ENCODE measurements at places on chromosomes 6 and 20. TPM values are rescaled to one million over a fixed set of nuclear protein-coding genes. Genes with fewer than 3 reads are reported as not detected.

Gene TREML4
- total RNA-seq: not detected

Gene BPI
- total RNA-seq: not detected

- no peak for DNase-seq
Measured at GRCh38 chr6:112522587-112522986, 175.5 kb downstream of the RFPL4B start.

- DNase-seq: no peak
Measured at GRCh38 chr6:37027811-37028469, 22.5 kb downstream of the FGD2 start.

Gene LRFN2
- not detected for total RNA-seq

- no peak for DNase-seq
Measured at GRCh38 chr6:25297039-25297441, 17.9 kb downstream of the CARMIL1 start.

DNA sequence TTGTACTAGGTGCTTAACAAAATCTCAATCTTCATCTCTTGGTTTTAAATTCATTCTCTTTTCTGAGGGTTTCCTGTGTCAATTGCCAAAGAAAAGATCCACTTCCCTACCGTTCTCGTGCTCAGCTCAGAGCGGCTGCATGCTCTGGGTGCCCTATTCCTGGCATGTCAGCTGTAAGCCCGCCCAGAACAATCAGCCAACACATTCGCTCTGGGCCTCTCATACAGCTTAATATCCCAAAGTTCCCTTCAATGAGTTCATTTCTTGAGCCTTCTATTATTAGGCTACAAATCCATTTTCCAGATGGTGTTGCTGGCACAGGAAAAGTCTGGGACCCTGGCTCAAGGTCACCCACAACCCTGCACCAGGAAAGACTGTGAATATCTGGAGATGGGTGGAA lies 24.3 kb upstream of the LRFN2 start:
- no peak for DNase-seq

DNA sequence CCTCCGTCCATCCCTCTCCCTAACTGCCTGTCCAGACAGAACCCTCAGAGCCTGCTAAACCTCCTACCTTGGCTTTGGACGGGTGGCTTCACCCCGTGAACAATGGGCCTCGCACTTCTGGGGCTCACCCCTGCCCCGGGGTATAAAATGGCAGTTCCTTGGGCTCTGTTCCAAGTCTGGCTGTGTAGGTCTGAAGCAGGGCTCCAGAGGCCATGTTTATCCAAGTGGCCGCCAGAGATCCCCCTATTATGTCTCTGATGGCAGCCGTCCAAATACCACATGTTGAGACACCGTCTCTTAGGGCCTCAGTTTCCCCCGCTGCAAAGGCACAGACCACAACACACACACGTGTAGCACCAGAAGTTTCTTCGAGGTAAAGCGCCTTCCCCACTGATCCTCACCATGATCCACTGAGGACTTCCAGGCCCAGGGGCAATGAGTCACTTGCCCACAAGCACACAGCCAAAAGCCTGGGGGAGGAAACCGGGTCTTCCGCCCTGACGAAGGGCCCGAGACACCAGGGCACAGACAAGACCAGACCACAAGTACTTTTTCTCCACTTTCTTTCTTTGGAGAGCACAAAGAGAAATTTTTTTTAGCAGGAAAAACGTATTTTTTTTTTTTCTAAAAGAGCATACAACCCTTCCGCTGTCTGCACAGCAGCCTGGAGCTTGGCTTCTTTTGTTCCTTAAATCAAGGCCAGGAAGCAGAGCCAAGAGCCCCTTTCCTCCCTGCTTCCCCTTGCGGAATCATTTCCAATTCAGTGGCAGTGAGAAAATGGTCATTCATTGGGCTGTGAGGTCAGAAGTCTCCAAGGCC lies 11.8 kb downstream of the CPNE5 start:
- DNase-seq: peak; percentile 47

- no peak for DNase-seq
Measured at GRCh38 chr20:46055269-46055668, 26.3 kb downstream of the SLC12A5 start.

GRCh38 chr20:3146732-3147341 lies 12.8 kb downstream of the FASTKD5 start:
- DNase-seq: no peak

DNA sequence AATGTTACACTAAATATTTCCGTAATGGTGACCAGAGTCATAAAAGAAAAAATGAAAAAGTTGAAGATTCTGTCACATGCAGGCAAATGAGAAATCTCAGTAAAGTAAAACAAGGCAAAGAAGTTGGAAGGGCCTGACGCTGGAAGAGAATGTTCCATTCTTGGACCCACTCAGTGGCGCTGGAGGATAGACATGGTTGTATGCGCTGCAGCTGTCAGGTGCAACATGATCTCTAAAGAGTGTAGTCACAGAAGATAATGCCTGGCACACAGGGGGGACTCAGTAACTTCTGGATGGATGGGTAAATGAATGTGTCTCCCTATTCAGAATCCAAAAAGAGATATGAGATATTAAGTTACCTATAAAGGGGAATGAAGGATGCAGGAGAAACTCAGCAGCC lies 116.3 kb downstream of the FAXC start:
- DNase-seq: no peak

GRCh38 chr6:30810813-30811339 lies 66.5 kb upstream of the IER3 start:
- peak; percentile 93 for DNase-seq

Gene TMEM242
- 4.7 TPM for total RNA-seq

DNA sequence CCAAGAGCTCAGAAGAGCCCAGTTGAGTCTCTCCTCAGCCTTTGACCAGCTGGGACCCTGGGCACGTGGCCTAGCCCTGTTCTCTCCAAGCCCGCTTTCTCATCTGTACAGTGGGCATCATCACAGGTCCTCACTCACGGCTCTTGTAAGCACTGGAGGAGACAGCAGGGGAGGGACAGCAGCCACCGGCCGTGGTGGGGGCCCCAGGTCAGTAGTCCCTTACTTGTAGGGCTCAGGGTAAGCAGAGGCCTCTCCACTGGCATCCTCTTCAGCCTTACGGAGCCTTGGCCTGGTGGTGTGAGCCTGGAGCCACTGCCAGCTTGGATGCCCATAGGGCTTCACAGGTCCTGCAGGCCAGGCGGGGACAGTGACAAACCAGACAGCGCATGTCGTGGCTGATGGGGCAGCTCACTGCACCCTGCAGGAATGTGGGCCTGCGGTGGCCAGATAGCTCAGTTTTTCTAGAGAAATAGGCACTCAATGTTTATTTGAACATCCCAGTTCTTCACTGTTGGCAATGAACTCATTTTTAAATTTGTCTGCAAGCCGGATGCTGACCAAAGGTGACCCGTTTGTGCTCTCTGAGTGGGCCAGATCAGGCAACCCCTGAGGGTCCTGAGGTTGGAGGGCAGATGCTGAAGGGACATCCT lies 65.1 kb downstream of the ADNP start:
- no peak for DNase-seq

Gene HLA-DQB1
- total RNA-seq: 3.1 TPM

- DNase-seq: no peak
Measured at GRCh38 chr6:39496915-39497314, 174.4 kb upstream of the KCNK16 start.

DNA sequence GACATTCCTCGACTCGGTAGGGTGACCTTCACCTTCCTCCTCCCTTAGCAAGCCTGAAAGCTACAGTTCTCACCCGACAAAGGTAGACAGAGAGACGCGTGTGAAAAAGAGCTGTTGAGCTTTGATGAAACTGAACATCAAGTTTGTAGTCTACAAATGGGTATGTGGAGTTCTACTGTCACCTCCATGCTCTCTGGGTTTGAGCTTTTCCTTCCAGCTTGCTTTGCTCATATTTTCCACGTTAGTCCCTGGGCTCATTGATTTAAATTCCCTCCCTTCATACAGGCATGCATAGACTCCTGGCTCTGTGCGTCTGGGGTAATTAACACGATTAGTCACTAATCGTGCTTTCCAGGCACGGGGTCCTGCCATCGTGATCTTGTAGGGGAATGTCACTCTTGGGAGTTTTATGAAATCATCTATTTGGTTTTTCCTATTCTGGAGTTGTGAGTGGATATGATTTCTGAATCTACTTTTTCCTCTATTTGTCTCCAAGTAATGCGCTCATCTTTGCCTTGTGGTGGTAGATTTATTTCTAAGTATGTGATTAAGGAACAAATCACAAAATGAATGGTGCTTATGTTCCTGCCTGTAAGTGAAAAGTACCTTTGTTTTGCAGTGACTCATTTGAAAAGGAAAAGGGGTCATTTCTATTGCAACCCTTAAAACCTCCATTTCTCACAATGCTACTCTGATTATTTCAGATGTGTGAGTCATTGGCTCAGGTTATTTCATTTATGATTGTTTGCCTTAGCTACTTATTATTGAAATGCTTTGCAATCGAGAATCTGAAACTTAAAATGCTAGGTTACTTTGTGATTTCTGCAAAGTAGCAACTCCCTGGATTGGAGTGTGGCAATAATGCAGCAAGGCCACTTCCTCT lies 154.6 kb downstream of the ZDHHC14 start:
- DNase-seq: peak; percentile 49

- DNase-seq: no peak
Measured at GRCh38 chr20:35551503-35551902, 9.6 kb downstream of the ERGIC3 start.

DNA sequence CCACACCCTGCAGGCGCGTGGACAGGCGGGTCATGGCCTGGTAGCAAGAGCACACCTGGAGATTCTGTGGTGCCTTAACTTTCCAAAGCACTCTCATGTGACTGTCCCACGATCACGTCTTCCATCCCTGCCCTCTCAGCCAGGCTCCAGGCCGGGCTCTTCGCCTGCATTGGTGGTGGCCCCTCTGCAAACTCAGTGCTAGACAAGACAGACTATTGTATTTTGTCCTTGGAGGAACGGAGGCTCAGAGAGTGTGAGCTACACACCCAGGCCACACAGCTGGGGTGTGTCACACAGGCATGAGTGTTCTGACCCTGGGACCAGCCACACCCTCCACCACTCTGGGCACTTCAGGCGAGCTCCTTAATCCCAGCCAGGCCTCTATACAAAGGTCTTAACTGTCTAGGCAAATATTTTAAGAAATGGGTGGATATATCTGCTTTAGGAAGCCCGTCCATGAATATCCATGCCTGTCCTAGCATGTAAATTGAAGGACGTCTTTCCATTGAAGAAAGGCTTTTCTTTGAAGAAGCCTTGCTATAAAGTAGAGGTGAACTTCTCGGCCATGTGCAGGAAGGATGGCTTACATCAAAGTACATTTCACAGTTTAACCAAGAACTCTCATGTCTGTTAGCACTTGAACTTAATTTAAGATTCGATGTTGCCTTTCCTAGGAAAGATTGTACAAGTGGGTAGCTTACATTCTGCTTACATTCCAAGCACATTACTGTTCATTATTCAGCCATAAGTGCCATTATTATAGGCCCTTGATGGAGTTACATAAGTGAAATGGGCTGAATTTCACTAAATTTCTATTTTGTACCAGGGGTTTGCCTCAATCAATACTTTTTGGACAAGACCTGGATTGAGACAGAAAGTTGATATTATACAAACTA lies 263.9 kb downstream of the DLL1 start:
- DNase-seq: no peak

DNA sequence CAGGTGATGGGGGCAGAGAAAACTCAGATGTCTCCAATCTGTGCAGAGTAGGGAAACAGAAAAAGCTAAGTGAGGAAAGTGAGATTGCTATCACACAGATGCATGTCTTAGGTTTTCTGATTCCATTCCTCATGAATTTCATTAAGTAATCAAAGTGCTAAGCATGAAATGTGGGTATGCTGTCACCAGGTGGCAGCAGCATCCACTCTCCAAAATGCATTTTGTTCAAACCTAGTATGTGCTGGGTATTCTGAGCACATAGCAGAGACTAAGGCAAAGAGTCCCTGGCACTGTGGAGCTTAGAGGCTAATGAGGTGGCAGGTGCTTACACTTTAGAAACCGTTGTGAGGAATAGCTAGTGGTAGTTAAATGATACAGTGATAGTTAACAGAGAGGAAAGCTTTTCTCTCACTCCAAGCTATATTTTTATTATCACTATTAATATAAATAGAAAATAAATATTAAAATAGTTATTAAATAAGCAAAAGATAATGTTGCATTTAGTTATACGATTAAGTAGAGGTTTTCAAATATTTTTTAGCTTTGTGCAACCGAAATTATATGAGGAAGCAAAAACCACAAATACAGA lies 179.5 kb downstream of the CDH26 start:
- DNase-seq: peak; percentile 63

DNA sequence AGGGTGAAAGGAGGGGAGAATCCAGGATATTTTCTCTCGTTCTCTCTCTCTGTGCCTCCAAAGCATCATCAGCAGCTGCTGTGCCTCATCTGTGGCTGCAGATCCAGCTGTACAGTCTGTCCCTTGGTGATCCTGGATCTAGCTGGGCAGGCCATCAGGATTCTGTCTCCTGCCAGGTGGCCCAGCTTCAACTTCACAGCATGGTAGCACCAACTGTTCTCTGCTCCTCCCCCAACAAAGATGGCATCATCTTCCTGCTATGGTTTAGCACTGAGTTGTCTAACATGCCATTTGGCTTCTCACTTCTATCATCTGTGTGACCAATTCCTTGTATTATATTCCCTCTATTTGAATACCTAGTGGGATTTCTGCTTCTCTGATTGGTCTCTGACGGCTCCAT lies 28.6 kb upstream of the ARFGEF2 start:
- no peak for DNase-seq

Gene SYCP2
- 1.5 TPM for total RNA-seq

GRCh38 chr20:4082406-4083097 lies 67.2 kb upstream of the RNF24 start:
- DNase-seq: peak; percentile 69

Gene FAM209B
- not detected for total RNA-seq

Gene ZC3H12D
- total RNA-seq: 89.9 TPM

- no peak for DNase-seq
Measured at GRCh38 chr6:82761674-82762345, 303.8 kb downstream of the UBE3D start.

- no peak for DNase-seq
Measured at GRCh38 chr6:20866935-20867703, 332.9 kb downstream of the CDKAL1 start.

DNA sequence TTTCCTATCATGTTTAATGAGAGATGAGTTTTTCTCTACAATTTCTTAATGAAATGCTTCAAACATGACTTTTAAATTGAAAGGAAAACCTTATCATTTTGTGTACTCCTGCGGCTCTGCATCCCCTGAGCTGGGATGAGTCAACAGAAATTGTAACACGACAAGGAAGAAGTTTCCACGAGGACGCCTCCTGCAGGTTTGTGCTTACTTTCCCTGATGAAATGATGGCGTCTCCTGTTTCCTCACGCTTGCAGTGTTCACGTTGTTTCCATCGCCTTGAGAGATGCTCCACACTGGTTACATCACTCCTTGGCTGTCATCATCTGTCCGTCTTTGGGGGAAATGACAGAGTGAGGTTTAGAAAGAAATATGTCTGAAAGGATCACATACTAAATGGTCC lies 233.7 kb upstream of the ZFP64 start:
- DNase-seq: no peak

GRCh38 chr6:159510141-159510540 lies 182.9 kb downstream of the SOD2 start:
- DNase-seq: no peak

Gene PRSS16
- 1.5 TPM for total RNA-seq

Gene HTR1B
- not detected for total RNA-seq

GRCh38 chr6:157106487-157106886 lies 216.8 kb downstream of the TMEM242 start:
- DNase-seq: peak; percentile 53

- DNase-seq: peak; percentile 85
Measured at GRCh38 chr6:29737707-29738630, 14.7 kb downstream of the HLA-F start.

Gene TNFAIP3
- total RNA-seq: 284 TPM

GRCh38 chr6:106730718-106731117 lies 101.3 kb downstream of the QRSL1 start:
- DNase-seq: no peak

Gene DEF6
- total RNA-seq: 86.6 TPM
